ENCODE measurements at places on chromosomes 7 and 10. TPM values are rescaled to one million over a fixed set of nuclear protein-coding genes. Genes with fewer than 3 reads are reported as not detected.

PKD2L1 gene
- 0.38 TPM for polyA plus RNA-seq

H2BK1 gene
- not detected for polyA plus RNA-seq

DNA sequence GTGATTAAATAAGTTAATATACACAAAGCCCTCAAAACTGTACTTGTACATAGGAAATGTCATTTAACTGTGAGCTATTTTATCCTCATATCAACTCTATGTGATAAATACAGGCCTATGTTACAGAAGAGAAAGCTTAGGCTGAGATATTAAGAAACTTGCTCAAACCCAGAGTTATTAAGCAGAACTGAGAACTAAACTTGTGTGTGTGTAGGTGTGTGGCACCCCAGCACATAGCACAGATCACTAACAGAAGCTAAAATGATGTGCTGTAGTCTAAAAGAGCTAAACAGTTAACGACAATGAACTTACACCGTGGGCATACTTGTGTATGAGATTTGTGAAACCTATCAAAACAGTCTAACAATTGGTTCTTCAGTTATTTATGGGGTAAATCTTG is 34.5 kb downstream of the MTPN start:
- DNase-seq, result no peak

CADPS2 gene
- polyA plus RNA-seq, result 51.3 TPM

DNA sequence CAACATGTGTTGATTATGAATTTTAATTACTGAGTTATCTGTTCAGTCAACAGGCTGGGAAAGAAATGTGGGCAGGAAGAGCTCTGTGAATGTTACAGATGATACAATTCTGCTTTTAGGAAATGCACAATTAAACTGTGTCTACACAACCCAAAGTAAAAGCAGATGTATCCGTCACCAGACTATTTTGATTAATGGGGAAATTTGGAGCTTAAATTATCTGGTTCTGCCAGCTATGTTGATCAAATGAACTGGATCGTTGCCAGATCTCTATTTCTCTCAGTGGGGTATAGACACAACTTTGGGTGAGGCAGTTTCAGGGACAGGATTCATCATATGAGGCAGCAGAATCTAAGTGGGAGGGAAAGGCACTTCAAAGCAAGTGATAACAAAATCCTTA is 136.5 kb downstream of the NEUROD6 start:
- DNase-seq, result no peak

GRCh38 chr7:45092931-45093235 is 4.1 kb upstream of the NACAD start:
- no peak for DNase-seq

DNA sequence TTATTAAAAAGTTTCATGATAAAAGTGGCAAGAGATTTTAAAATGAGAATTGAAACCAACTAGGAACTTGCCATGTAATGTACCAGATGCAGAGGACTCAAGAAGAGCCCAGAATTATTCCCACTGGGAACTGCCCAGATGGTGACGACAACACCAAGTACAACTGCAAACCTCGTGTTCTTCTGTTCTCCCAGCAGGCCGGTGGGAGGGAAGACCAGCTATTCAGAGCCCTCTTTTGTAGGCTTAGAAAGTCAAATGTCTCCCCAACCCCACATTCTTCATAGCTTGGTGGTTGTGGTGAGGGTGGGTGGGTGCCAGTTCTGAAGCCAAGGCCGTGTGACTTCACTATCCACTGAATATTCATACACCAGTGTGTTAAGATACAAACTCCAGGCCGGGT is 54.3 kb upstream of the ITGB1 start:
- no peak for DNase-seq

- no peak for DNase-seq
Observed at GRCh38 chr10:15627617-15628196, 92.0 kb downstream of the ITGA8 start.

NSUN6 gene
- 45.5 TPM for polyA plus RNA-seq
